ENCODE measurements at places on chromosomes 12 and 14. TPM values are rescaled to one million over a fixed set of nuclear protein-coding genes. Genes with fewer than 3 reads are reported as not detected.

The NDUFB1 gene
- polyA plus RNA-seq, result 1,129 TPM

The RNASE4 gene
- 40.4 TPM for polyA plus RNA-seq

The INSM2 gene
- polyA plus RNA-seq, result not detected

The TAS2R8 gene
- polyA plus RNA-seq, result not detected

The GLI1 gene
- polyA plus RNA-seq, result 1.4 TPM

The OVCH1 gene
- polyA plus RNA-seq, result not detected

Measured in kidney (tissue), 22 donors.